Activated T-cell treated with anti-CD3 and anti-CD28 coated beads for 48 hours (primary cell): ENCODE measurements at places on chromosomes 13 and 19.

GRCh38 chr13:67120872-67121531 lies 109.1 kb downstream of the PCDH9 start:
- no peak for DNase-seq

DNA sequence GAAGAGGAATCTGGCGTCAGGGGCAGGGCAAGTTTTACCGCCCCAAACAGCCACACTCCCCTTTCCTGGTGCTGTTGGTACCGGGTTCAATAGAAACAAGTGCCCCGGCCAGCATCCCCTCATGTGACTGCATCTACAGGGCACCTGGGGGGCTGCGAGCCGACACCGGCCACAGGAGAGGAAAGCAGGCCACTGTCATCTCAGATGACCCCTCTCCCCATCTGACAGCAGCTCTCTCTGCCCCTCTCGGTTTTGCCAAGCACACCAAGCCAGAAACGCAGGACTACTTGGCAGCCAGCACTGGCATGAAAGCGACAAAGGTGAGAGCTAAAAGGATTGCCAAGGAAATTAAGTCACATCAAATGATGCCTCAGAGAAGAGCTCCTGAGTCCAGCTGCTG lies 37.1 kb downstream of the MLLT1 start:
- DNase-seq, result no peak

- peak; percentile 21 for DNase-seq
These were observed 24.1 kb downstream of the SHANK1 start for GRCh38 chr19:50695251-50696093.

DNA sequence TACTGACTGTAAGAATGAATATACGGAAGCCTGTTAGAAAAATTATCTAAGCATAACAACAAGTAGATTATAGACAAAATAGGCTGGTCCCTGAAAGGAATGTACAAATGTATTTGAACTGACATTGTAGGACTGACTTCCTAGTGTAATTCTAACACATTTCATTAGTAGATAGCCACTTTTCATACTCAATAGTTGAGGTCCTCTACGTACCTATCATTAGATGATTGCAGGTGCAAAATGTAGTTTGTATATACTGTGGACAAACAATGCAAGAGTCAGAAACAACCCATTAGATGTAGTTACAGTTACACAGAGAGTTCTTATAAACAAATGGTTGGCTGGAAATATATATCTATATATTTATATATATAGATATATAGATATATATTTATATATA lies 402.3 kb upstream of the SLITRK6 start:
- no peak for DNase-seq

DNA sequence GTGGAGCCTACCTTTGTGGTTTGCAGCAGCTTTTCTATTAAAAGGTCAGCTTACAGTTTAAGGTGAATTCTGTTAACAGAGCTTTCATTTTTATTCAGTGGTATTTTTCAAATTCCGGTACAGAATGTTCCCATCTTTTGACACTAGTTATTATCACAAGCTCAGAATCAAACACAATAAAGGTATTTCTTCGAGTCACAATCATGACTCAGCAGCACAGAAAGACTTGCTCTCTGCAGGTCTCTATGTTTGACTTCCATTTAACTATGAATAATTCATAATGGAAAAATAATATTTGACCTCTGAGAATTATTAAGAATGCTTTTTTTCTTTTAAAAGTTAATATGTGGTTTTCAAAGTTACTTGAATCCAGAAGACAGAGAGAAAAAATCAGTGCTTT lies 28.2 kb downstream of the DACH1 start:
- DNase-seq, result no peak

DNA sequence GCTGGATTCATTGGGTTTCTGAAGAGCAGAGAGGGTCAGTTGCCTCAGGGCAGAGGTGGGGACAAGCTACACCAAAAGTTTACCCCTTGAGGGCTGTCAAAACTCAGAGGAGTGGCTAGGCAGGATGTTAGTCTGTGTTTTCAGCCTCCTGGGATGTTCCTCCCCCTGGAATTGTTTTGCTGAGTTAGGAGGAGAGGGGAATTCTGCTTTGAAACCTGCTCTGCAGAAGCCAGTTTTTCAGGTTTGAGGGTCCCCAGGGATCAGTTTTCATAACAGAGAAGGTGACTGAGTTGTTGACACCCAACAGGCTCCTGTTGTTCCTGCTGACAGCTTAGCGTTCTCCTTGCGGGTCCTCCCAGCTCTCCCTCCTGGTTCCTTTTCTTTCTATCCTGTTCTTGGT lies 121.9 kb upstream of the TMTC4 start:
- DNase-seq, result no peak
